Osteoblast (primary cell): ENCODE measurements at places on chromosomes 4 and X.
A peak's percentile ranks its signal among the peaks of the same experiment; 100 is the strongest.

DNA sequence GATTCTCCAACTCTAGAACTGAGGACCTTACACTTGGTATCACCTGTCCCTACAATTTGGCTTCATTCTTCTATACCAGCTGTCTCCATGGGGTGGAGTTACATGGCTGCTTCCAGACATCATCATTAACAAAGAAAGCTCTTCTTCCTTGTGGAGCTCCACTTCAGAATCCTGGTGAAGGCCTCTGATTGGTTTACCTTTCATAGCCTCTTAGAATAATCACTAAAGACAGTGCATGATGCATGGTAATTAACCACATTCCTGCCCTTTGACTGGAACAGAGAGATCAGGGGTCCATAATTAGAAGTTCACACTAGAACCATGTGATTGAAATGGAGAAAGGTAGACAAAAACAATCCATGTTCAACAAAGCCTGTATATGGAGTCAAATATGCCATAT is 112.6 kb upstream of the ZNF827 start:
- DNase-seq, result no peak

GRCh38 chr4:104964410-104965175 is 182.1 kb upstream of the TET2 start:
- no peak for DNase-seq

DNA sequence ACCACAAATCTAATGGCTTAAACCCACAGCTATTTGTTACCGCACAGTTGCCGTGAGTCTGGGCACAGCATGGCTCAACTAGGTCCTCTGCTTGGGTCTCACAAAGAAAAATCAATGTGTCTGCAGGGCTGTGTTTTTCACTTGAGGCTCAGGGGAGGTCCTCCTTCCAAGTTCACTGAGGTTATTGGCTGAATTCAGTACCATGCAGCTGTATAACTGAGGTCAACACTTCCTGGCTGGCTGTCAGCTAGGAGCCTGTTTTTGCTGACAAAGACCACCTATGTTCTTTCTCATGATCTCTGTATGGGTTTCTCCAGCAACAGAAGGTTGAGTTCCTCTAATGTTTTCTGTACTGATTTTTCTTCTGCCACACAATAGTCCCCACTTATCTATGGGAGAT is 736.7 kb upstream of the PRKX start:
- no peak for DNase-seq

GRCh38 chr4:122854447-122855352 is 28.1 kb downstream of the FGF2 start:
- peak; percentile 45 for DNase-seq

DNA sequence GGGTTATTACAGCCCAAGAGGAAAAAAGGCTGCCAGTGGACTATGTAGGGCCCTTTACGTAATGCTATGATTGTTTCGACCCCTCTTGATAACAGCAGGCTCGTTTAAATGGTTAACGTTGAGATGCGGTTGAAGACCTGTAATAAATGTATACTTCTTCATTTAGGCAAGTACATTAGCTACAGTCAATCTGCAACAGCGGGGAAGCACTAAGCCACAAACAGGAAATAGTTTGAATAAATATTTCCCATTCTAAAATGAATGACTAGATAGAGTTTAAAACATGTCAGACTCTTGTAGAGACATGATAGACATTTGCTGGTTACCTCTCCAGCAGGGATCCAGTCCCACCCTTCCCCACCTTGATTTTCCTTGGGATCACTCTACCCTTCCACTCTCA is 38.1 kb upstream of the STIM2 start:
- no peak for DNase-seq
